ENCODE measurements at places on chromosomes 4 and X.

GRCh38 chrX:136866337-136867095 lies 14.0 kb downstream of the RBMX start:
- no peak for DNase-seq

GRCh38 chr4:188403272-188403671 lies 264.0 kb downstream of the TRIML1 start:
- no peak for DNase-seq

DNA sequence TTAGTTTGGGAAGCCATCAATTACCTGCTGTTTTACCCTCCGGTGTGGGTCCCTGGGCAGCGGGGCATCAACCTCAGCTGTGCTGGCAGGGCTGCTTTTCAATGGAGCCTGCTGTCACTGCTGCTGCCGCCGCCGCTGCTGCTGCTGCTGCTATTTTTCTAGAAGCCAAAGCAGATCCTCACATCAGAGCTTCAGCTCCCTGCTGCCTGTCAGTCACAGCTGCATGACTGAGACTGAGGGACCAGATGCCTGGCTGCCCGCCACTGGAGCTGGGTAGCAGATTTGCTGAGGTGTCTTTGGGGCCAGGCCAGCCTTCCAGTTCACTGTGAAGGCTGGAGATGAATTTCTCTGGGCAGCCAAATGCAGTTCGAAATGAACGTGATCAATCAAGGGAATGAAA lies 200.3 kb upstream of the NHS start:
- peak; percentile 59 for DNase-seq

DNA sequence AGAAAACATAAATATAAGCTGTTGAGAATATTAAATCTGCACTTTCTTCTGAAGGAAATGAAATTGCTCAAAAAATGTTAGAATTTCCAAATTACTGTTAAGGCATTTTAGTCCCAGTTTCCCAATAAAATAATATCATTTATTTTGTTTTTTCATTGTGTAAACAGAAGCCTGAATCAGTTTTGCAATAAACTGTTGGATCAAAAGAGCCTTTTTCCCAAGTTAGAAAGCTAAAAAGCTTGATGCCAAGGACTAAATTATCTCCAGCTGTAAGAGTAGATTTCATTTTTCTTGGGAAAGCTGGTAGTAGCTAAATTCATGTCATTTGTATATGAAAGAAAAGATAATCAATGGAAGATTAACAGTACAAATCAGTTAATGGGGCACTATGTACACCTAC lies 95.8 kb downstream of the RNF150 start:
- DNase-seq: no peak

GRCh38 chr4:78437608-78438088 lies 113.9 kb upstream of the ANXA3 start:
- no peak for DNase-seq

DNA sequence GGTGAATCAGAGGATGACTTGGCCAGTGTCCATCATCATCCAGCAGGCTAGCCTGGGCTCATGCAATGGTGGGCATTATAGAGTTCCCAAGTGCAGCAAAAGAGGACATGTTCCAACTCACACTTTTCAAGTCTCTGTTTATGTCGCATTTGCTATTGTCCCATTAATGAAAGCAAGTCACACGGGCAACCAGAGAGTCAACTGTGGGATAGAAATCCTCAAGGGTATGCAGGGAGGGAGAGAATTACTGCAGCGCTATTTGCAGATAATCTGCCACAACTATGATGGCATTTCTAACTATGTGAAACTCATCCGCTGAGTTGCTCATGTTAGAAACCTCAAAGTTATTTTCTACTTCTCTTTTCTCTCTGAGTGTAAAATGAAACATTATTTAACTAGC lies 78.5 kb upstream of the TAB3 start:
- DNase-seq: no peak

- DNase-seq: no peak
Measured at GRCh38 chr4:107736924-107737448, 17.0 kb upstream of the PAPSS1 start.

DNA sequence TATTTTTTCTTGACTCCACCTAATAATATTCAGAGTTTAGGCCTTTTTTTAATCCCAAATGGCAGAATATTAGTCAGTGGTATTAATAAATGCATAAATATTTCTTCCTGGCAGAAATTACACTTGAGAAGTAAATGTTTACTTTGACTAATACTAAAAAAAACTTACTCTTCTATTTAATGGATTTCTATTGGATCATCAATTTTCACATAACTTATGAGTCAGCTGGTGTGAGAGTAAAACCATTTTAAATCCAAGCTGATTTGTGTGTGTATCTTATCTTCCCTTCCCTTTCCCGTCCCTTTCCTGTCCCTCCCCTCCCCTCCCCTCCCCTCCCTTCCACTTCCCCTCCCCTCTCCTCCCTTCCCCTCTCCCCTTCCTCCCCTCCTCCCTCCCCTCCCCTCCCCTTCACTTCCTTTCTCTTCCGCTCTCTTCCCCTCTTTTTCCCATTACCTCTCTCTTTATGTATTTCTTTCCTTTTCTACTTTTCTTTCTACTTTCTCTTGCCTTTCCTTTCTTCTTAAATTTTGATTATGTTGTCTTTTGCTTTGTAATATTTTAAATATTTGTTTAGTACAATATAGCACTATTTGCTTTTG lies 630.1 kb upstream of the EPHA5 start:
- DNase-seq: no peak

- no peak for DNase-seq
Measured at GRCh38 chr4:66852843-66853242, 692.5 kb downstream of the CENPC start.

DNA sequence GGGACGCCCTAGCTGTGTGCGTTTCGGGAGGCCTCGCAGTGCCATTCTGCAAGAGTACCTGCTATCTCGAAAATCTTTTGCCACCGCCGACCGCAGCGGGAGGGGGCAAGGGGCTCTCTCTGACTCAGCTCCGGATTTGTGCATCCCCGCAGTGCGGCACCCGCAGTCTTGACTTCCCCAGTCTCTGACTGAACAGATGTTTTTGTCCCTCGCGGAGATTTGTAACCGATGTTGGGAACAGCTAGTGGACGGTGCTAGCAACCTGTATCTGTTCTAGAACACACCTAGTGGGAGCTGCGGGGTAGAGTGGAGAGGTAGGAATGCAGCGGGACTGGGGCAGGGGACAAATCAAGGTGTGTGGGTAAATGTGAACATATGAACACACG lies 17.2 kb downstream of the NKX6-1 start:
- DNase-seq: no peak

- no peak for DNase-seq
Measured at GRCh38 chrX:32538554-32538953, 672.8 kb downstream of the DMD start.

- no peak for DNase-seq
Measured at GRCh38 chr4:98921292-98921691, 7.6 kb downstream of the EIF4E start.

DNA sequence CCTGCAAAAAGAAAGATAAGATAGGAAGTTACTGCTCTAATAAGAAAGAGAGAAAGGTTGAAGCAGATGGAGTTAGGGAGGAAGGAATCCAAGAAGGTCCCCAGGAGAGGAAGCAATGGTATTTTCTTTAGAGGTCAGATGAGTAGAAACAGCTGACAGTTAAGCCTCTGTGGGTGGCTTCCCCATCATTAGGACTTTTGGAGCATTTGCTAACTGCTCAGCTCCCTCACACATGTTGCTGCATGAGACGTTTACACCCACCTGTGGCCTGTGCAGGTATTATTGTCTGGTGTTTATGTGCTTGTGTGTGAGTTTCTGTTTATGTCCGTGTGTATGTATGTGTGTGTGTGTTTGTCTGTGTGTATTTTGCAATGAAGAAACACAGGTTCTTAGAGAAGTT lies 346.8 kb downstream of the RAB28 start:
- no peak for DNase-seq

DNA sequence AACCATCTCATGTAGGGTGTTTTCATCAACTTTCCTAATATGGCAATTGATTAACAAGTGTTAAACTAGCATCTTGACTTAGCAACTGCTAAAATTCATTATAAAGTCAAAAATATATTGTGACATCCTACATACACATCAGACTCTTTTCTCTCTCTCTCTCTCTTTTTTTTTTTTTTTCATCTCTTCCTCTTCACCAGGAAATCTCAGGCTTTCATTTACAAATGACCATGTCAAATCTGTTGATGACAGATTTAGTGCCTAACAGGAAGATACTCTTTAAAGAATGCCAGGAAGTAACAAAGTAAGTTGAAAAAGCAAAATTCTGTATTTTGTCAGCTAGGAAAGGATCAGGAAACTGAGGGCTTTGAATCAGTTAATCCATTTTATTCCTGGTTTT lies 365.5 kb downstream of the PCDH7 start:
- no peak for DNase-seq

GRCh38 chrX:64229154-64229553 lies 1.3 kb downstream of the ASB12 start:
- no peak for DNase-seq

- no peak for DNase-seq
Measured at GRCh38 chr4:138688408-138689085, 327.0 kb upstream of the NOCT start.

DNA sequence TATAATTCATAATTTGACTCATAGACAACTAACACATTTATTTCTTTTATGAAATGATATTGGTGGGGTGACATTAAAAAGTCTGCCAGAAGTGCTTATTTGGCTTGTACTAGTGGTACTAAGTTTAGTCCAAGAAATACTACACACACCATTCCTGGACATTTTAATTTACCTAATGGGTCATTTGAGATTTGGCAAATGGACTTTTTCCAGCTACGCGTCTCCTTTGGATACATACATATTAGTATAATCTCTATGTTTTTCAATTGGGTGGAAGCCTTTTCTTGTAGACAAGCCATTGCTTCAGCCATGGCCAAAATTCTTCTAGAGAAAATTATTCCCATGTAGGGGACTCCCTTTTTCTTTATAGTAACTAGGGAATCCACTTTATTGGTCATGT lies 968.5 kb downstream of the C4orf33 start:
- no peak for DNase-seq

DNA sequence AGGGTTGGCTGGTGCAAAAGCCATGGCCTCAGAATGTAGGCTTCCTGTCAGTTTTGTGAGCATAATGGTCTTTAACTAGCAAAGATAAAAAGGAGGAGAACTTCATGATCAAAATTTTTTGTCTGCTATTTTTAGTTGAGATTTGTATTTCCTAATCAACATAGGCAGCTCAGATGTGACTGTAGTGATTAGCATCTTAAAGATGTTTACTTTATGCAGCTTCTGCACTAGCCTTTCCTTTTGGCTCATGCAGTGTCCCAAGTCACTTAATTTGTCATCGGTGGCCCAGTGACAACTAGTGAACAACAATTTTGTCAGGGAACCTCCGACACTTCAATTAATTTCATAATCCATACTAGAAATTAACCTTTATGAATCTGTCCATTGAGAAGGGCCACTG lies 109.8 kb downstream of the CEP135 start:
- no peak for DNase-seq

DNA sequence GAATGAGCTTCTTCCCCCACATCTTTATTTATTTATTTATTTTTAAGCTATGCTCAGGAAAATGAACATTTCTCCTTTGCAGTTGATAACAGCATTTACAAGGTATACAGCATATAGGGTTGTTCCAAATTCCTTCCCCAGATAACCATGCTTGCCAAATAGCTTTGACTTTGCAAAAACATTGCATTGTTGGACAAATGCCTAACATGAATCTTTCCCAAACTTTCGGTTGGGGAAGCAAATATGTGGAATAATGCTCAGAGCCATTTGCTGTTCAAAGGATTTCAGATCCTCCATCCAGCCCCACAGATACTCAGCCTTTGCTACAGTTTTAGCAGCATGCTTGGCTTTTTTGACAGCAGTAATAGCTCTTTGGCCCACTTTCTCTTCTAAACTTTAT lies 127.2 kb upstream of the AGA start:
- no peak for DNase-seq

DNA sequence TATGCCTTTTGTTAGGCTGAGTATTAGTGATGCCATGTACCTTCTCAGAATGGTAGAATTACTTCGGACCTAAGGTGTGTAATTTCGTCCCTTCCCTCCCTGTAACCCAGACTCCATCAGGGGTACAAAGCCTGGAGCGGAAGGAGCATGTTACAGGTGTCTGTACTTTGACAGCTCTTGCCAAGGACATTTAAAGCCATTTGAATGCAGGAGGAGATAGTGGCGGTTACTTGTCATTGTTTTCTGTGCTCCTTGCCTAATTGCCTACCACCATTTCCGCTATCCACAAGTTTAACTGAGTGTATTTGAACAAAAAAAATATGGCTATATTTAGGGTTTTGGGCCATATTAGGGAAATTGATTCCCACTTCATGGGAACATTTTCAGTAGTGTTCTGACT lies 1.8 kb downstream of the FNIP2 start:
- no peak for DNase-seq

- DNase-seq: no peak
Measured at GRCh38 chr4:86106475-86106874, 253.4 kb downstream of the MAPK10 start.

GRCh38 chr4:156764846-156765245 lies 206.8 kb downstream of the PDGFC start:
- DNase-seq: no peak

GRCh38 chr4:112910109-112910736 lies 139.2 kb upstream of the ANK2 start:
- DNase-seq: peak; percentile 64

DNA sequence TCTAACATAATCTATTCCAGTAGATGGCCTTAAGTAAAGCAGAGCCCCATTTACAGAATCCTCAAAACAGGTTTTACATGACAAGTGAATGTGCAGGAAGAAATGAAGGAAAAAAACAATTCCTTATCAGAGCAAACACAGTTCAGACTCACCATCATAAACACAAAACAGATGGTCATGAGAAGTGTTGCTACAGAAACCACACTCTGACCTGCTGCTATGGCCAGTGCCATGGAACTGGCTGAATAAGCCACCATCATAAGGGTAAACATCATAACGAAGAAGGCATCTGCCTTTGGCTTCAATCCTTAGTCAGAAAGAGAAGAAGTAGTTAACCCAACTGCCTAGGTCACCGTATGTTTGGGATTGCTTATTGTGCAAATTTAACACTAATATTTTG lies 61.1 kb downstream of the ABCG2 start:
- DNase-seq: no peak

- no peak for DNase-seq
Measured at GRCh38 chr4:12724510-12724909, 759.6 kb downstream of the RAB28 start.

DNA sequence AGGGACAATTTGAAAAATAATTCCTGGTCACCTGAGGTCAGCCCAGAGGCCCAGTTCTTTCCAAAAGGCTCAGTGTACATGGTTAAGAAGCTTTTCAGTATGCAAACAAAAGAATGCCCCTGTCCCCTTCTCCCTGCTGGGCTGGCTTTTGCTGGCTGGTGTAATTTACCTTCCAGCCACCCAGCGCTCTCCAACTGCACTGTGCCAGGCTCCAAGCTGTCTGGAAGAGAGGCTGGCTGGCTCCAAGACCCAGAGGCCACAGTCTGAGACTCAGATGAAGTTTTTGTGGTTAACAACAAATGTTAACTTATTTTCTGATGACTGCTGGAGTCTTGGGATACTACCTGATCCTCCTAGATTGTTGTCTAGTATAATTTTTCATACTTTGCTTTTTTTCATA lies 11.9 kb upstream of the KIT start:
- no peak for DNase-seq

DNA sequence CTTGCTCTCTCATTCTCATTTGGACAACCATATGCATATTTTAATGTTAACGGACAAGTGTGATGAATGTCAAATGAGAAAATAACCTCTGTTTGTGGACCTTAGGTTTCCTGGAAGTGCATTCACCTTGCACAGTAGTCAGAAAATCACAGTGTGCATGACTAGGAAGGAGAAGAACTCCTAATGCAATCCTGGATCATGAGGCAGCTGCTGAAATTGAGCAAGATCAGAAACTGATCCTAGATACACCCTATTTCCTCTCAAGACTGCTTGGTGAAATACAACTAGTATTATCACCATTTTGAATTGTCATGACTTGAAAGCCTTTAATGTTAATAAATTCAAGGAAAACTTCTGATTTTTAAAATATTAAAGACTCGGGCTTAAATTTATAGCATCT lies 1148.9 kb downstream of the STIM2 start:
- DNase-seq: no peak

Data from right forelimb (tissue), 1 donor.